ENCODE measurements at places on chromosomes 11 and 22.
A peak's percentile ranks its signal among the peaks of the same experiment; 100 is the strongest.

- no peak for DNase-seq
Observed at GRCh38 chr11:120710354-120711131, 199.0 kb downstream of the GRIK4 start.

GRCh38 chr11:64419818-64420485 lies 61.0 kb downstream of the RPS6KA4 start:
- no peak for DNase-seq

GRCh38 chr22:21014726-21015465 lies at the start of gene P2RX6:
Gene P2RX6, plus strand, starts transcription at chr22:21015165. Its CDS starts 10 bp downstream, at chr22:21015175.
- peak; percentile 65 for DNase-seq

DNA sequence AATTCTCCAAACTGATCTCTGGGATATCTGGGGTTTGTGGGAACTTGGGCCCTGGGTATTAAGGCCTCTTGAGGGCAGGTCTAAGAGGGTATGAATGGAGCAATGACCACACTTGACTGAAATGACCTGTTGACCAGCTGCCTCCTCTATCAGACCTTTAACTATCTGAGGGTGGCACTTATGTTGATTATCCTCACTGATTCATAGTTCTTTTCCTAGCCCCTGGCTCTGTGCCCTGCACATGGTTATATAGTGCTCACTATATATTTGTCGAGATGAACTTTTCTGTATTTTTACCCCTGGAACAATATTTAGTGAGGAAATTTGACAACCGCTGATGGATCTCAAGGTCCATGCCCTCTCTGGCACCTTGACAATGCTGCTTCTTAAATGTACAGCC lies 305.5 kb upstream of the PLET1 start:
- no peak for DNase-seq

DNA sequence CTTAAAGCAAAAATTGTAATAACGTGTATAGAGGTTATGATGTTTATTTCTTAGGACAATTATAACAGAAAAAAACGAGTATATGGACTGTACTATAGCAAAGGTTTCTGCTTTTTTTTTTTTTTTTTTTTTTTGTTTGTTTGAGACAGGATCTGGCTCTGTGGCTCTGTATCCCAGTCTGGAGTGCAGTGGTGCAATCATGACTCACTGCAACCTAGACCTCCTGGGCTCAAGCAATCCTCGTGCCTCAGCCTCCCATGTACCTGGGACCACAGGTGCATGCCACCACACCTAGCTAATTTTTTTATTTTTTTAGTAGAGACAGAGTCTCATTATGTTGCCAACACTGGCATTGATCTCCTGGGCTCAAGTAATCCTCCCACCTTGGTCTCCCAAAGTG lies 39.2 kb downstream of the ZFTA start:
- no peak for DNase-seq

- DNase-seq: peak; percentile 12
Observed at GRCh38 chr22:26835929-26836528, 178.6 kb downstream of the MIAT start.

DNA sequence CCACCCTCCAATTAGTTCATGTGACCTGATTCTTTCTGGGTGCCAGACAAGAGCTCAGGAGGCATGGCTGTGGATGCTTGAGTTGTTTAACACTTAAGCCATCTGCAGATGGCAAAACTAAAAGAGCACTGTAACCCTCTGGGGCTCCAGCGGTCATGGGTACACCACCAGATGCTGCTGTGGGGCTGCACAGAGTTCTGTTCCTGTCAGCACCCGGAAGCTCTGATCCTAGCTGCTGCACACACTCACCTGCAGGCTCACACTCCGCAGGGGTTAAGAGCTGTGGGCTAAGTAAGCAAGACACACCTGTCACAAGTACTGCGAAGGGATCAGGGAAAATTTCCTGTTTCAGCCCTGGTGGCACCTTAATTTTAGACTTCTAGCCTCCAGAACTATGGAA lies 307.8 kb downstream of the C11orf87 start:
- no peak for DNase-seq

DNA sequence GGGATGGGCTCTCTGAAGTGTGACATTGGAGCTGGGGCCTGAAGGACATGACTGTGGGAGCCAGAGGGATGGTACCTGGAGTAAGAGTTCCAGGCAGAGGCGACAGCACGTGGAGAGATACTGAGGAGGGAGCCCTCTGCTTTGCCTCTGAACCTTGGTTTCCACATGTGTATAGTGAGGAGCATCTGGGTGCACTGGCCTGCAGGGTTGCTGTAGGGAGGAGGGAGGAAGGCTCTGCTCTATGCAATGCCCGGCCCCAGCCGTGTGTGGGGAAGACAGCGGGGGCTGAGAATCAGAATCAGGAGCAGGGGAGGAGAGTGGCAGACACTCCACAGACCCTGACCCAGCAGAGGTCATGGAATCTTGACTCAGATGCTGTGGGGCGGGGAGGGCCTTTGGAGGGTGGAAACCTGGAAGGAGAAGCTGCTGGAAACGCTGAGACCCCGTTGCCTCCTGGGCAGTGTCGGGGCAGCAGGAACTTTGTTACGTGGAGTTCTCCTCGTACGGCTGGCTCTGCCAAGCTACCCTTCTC lies 4.0 kb downstream of the SCYL1 start:
- no peak for DNase-seq

DNA sequence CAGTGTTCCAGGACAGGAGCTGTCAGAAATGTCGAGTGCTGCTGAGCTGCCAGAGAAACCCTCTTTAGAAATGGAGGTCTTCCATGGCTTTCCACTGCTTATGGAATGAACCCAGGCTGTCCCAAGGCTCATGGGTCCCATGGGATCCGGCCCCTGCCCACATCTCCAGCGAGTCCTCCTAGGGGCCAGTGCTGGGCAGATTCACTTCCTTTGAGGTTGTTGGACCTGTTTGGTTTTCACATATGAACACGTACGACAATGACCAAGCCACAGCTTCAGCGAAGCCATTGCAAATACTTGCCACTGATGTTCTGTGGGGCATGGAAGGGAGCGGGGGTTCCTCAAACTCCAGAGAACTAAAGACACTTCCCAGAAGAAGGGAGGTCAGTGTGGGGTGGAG lies 483.3 kb downstream of the TBC1D22A start:
- DNase-seq: no peak

- DNase-seq: no peak
Observed at GRCh38 chr11:66866511-66866986, 9.7 kb downstream of the LRFN4 start.

All from HuH-7.5 (cell line).